ENCODE measurements at places on chromosomes 1 and 21.

DNA sequence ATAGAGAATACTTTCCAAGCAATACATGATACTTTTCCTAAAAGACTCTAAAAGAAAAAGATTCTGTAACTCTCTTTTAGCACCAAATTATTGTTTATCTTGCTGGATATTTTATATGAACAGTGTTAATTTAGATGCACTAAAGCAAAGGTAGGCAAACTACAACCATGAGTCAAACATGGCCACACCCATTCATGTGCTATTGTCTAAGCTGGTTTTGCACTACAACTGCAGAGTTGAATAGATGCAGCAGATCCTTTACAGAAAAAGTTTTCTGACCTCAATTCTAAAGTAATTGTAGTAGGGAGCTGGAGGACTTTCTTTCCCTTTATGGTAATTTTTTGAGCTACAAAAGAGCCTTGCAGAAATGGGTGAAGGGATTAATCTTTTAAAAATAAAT is 19.4 kb downstream of the BLZF1 start:
- DNase-seq, result no peak

DNA sequence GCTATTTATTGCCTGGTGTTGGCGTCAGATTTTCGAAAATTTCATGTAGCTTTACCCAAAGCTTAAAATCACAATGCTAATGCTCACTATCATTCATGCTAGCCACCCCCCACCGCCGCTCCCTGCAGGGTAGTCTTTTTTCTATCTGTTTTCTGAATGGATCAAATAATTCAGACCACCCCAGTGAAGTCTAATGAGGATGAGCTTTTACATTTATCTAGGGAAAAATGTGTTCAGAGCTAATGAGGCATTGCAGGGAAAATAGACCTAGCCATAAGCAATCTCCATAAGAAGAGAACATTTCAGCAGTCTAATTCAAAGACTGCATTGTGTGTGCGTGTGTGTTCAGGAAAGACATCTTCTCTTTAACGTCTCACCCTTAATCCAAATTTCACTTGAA is 533.0 kb upstream of the PRMT6 start:
- no peak for DNase-seq

DNA sequence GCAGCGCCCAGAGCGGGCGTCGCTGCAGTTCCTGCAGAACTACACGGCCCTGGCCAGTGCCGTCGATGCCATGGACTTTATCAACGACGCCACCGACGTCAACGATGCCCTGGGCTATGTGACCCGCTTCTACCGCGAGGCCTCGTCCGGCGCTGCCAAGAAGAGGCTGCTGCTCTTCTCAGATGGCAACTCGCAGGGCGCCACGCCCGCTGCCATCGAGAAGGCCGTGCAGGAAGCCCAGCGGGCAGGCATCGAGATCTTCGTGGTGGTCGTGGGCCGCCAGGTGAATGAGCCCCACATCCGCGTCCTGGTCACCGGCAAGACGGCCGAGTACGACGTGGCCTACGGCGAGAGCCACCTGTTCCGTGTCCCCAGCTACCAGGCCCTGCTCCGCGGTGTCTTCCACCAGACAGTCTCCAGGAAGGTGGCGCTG is 22.0 kb downstream of the COL6A1 start:
- no peak for DNase-seq

DNA sequence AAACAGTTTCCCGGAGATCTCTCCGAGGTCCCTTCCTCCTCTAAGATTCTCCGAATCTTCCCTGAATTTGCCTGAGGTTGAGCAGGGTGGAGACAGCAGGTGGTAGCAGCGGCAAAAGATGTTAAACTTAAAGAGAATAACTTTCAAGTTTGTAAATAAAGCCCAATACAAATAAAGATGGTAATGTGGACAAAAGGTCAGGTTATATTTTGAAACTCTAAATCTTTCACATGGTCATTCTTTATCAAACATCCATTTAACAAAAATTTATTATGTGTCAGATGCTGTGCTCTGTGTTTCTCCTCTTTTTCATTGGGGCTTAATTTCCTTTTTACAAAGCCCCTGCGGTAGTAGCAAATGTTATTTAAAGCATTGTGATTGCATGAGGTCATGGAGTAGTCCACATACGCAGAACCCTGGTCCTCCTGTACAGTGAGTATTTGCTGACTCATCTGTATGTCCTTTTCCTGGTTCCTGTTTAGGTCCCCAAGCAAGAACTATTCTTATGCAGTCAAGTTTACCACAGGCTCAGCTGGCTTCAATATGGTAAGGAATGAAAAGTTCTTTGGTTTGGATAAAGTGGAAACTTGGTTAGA is 119.2 kb downstream of the ITSN1 start:
- no peak for DNase-seq

DNA sequence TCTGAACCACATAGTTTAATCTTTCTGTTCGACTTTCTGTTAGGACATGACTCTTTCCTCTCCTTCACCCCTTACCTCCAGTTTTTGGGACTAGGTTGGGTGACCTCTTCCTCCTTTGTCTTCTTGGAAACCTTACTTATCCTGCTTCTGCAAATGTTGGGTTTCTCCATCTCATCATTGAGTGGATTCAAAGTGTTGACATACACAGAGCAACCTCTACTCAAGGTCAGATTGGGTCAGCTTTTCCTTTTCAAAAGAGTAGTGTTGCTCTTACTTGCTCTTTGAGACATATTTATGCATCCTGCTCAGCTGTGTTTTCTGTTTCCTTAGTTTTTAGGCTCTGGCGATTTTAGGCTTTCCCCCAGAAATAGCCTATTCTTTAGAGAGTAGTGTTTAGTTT is 3.7 kb downstream of the CAMTA1 start:
- DNase-seq, result no peak

GRCh38 chr1:39173995-39174380 is 30.5 kb upstream of the MACF1 start:
- no peak for DNase-seq

- DNase-seq, result no peak
These were observed 11.7 kb downstream of the CD2 start for GRCh38 chr1:116765962-116766361.

GRCh38 chr1:107058245-107059032 is 2.0 kb downstream of the PRMT6 start:
- no peak for DNase-seq

- no peak for DNase-seq
These were observed 126.2 kb downstream of the RASAL2 start for GRCh38 chr1:178220094-178220493.

- no peak for DNase-seq
These were observed 100.1 kb upstream of the JUN start for GRCh38 chr1:58883888-58884482.

GRCh38 chr1:52767596-52768280 is 41.5 kb downstream of the ZYG11B start:
- no peak for DNase-seq

DNA sequence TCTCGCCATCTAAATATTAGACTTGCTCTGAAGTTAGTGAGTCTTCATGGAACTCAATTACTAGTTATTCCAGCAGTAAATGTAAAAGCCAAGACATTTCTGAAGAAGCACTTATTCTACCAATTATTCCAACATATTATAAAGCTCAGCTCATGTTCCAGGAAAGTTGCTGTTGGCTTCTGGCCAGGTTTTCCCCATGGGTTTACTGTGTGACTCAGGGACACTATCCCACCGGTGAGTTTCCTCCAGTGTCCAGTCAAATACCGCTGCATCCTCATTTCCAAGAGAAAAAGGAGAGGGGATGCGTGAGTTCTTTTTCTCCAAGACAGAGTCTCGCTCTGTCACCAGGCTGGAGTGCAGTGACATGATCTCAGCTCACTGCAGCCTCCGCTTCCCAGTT is 9.2 kb upstream of the HHIPL2 start:
- DNase-seq, result no peak

GRCh38 chr1:15220024-15220392 is 27.0 kb upstream of the FHAD1 start:
- DNase-seq, result no peak

DNA sequence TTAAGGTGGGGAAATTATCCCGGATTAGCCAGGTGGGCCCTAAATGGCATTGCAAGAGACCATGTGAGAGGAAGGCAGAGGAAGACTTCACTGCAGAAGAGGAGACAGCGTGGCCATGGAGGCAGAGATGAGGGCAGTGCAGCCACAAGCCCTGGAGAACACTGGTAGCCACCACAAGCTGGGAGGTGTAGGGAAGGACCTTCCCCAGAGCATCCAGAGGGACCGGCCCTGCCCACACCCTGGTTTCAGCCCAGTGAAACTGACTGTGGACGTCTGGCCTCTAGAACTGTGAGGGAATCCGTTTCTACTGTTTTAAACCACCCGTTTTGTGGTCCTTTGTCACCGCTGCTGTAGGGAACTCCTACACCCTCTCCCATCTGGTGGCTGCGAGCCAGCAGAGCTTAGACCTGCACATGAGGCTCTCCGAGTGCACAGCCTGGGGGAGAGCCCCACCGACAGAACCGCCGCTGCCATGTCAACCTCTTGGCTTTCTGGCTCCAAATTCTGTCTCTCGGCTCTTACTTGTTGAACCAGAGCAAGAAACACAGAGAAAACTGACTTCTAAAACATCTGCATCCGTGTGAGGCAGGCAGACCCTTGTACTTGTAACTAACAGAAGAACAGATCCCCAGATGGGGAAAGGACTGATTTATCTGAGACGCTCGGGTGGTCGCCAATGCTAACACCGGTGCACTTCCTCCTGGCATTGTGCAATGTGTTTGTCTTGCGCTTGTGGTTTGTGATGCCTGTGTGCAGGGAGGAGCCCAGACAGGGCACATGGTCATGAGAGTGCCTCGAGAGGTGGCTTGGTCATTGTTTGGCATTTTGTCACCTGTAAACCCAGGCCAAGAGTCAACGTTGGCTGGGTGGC is 90.8 kb upstream of the TMPRSS2 start:
- no peak for DNase-seq

DNA sequence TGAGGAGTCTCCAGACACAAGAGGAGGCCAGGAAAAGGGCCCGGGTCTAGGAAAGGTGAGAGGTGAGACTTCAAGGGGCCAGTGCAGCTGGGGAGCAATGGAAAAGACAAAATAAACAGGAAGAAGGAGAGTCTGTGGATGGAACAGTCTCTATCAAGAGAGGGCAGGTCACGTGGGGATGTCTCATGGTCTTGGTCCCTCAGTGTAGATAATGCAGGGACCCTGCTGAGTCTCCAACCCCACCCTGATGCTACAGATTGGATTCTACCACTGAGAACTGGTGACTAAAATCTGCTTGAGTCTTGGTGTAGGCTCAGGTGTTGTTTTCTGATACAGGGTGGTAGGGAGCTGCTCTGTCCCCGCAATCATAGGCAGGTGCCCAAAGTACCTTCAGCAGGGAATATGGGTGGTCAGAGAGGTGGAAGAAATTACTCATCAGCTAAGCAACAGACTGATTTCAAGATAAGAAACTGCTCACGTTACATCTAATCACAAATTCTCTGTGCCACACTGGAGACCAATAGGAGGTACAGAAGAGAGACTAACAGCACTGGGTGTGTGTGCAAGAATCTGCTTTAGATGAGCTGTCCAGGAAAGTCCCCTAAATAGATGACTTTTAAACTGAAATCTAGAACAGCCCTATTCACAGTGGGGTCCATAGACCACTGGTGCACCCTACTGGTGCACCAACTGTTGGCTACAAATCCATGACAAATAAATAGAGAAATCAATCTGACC is 101.5 kb upstream of the TLR5 start:
- DNase-seq, result no peak

DNA sequence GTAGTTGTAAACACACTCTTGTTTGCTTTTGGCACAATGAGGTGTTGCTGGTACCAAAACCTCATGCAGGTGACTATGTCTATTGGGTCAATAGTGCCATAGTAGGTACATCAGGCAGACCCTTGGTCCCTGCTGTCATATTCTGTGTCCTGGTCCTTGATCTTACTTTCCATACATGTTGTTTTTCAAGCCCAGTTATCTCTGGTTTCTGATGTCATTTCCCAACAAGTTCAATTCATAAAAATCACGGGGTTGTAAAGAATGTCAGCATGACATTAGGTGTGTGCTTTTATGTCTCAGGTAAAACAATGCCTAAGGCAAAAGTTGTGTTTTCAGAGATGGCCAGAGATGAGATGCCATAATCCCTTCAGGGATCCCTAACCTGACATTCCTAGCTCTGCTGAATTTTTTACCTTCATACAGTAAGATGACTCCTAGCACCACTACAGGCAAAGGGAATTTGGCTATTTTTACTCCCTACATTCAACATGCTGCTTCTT is 390.3 kb upstream of the PKN2 start:
- DNase-seq, result no peak

- DNase-seq, result no peak
These were observed 91.1 kb upstream of the NR5A2 start for GRCh38 chr1:199936441-199936840.

DNA sequence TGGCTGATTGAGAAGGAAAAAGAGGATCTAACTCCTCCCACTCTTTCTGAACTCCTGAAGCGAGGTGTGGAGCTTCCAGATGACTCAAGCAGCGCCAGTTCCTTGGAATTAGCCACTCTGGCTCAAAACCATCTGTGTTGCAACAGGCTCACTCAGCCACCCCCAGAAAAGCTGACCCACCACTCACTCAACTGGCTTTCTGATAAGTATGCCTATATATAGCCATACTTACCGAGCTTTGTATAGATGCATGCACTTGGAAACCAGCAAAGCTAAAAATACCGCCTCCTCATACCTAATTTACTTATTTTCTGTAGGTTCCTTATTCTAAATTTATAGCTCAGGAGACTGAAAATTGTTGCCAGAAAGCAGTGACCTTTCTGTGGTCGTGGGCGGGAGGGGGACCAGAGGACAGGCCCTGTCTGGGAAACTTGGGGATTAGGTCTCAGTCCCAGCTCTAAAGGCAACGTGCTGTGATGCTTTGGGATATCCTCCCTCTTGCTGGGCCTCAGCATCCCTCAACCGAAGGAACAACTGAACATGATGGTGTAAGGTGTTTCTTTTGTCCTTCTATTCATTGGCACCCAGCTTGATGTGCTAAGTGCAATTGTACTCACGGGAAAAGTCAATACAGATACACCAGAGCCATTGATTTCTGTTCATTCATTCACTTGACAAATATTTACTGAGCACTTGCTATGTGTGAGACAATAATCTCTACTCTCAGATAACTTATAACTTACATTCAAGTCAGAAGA is 65.7 kb downstream of the NENF start:
- no peak for DNase-seq

GRCh38 chr1:245842106-245842505 is 665.0 kb downstream of the SMYD3 start:
- DNase-seq, result no peak

DNA sequence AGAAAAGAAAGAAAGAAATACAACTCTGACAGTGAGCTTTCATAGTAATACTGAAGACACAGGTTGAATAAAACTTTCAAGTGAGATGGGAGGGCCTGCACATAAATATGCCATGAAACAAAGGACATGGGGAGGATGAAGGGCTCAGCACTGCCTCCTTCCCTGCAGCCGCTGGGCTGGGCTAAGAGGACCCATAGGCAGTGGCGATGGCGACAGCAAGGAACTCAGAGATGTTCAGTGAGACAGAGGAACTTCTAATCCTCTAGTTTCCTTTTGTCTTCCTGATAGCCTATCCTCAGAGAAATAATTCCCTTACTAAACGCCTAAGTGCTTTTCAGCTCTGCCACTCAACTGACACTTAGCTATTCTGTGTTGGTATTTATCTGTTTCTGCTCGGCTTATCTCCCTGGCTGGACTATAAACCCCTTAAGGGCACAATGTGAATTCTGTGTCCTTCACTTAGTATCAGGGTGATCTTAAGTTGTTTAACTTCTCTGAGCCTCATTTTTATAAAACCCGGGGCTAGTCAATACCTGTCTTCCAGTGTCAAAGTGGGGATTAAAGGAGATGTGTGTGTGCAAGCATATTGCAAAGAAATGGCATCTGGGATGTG is 24.4 kb upstream of the IER5 start:
- DNase-seq, result no peak
